DMS53 (cell line): ENCODE measurements at places on chromosomes 16 and 17.

GRCh38 chr16:74650966-74651567, 15.6 kb downstream of the RFWD3 start:
- peak; percentile 12 for DNase-seq

GRCh38 chr16:56607109-56607618, 1.2 kb upstream of the MT2A start:
- DNase-seq = peak; percentile 59

GRCh38 chr16:11118479-11118878, 137.5 kb downstream of the SOCS1 start:
- DNase-seq = no peak

DNA sequence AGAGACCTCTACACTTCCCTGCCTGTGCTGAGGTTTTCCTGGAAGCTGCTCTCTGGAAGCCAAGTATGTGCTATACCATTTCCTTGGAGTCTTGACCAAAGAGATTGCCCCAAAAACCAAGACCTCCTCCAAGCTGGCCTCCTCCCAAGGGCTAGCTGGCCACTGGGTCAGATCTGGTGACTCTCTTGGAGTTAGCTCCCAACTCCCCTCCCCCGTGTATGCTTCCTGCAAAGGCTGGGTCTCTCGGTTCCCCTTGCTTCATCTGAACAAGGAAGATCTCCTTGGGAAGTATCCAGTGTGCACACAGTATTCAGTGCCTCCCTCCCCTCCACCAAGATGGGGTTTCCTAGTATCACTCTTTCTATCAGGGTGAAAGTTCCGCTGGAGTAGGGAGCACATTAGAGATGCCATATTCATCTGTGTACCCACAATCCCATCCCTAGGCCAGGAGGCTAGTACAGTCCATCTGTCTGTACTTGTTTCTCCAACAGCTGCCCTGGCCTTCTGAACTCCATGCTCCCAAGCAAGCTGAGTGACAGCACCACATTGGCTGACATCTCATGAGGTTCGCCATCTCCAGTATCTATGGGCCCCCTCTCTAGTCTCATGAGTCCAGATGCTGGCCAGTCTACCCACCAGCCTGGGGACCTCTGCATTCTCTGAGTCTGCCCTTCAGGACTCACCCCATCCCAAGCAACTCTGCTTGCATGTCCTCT, 3.2 kb downstream of the GAS7 start:
- no peak for DNase-seq

- DNase-seq = no peak
These were observed 6.6 kb downstream of the ANKFN1 start for GRCh38 chr17:56159826-56160380.

DNA sequence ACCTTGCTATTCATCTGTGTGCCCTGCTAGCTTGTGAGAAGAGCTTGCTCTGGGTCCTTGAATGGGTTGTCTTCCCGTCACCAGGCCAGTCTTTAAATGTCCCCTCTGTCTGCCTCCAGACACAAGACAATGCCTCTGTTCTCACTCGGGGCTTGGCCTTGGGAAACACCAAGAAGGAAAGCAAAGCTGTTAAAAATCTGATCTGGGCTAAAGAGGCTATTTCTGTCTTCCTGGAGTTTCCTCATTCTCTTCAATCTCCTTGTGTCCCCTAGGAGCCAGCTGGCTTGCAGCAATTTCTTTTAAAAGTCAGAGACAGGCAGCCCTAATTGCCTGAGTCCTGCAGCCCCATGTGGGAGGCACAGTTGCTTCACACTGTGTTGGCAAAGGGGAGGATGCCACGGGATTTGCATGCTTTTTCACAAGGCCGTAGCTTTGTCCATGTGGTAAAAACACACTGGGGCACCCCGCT, 2.5 kb downstream of the DNAI2 start:
- no peak for DNase-seq

- DNase-seq = no peak
These were observed 9.0 kb upstream of the HAPSTR1 start for GRCh38 chr16:9082422-9082821.

GRCh38 chr17:199191-199604, 17.7 kb upstream of the DOC2B start:
- no peak for DNase-seq

GRCh38 chr16:56606476-56607108, 1.8 kb upstream of the MT2A start:
- DNase-seq = no peak

GRCh38 chr17:42067371-42068091, 17.1 kb upstream of the C17orf113 start:
- DNase-seq = peak; percentile 59

GRCh38 chr17:82121246-82121645, 23.2 kb upstream of the FASN start:
- no peak for DNase-seq

DNA sequence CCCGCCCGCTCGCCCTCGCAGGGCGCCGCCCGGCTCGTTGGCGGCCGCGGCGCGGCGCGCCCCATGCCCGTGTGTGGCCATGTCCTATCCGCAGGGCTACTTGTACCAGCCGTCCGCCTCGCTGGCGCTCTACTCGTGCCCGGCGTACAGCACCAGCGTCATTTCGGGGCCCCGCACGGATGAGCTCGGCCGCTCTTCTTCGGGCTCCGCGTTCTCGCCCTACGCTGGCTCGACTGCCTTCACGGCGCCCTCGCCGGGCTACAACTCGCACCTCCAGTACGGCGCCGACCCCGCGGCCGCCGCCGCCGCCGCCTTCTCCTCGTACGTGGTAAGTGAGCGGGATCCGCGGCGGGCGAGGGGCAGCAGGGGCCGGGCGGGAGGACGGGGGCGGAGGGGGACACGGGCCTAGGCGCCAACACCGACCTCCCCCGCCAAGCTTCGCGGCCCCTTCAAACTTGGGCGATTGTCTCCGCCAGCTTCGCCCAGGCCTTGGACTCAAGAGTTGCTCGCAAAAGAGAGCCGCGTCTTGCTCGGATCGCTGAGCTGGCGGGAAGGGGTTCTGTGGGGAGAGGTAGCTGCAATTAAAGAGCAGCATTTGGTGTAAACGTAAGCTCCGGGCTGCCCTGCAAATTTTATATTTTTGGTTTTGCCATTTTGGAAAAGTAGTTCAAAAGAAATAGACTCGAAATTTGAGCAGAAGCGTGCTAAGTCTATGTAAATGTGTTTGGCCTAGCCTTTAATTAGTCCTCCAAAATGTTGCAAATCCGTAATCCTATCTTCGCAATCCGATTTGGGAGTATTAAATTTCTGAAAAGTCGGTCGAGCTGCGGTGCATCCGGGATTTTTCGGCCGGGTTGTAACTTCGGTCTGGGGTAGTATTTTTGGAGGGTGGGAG, 702 bp downstream of the IRX5 start:
- peak; percentile 80 for DNase-seq

DNA sequence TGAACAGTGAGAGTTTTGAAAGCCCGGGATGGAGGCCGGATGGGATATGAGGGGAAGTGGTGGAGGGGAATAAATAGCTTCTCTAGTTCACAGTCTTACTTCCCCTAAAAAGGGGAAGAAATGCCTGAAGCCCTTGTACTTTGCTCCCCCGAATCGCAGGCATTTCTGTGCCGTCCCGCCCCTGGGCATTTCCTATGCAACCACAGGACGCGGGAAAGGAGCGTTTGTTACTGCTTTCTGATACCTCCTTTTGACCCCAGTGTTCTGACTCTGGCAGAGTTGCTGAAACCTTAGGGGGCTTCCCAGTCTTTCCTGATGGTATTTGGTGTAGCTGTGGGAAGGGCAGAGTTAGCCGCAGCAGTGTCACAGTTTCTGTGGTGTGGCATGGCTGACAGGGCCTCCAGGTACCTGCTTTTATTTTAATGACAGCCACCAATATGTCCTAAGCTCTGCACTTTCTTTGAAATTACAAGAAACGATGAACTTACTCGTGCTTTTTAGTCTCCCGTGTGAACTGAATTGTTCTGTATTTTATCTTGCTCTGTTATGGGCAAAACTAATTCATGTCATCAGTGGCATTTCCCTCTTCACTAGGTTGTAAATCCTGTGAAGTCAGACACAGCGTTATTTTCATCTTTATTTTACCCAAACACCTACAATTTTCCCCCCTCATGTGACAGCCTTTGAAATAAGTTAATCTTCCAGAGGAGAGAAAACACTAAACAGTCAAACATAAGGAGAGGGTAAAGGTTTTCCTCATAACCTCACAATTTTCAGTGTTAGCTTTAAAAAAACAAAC, 27.1 kb downstream of the USP10 start:
- DNase-seq = no peak

GRCh38 chr16:11630046-11630767, 38.0 kb upstream of the SNN start:
- no peak for DNase-seq

DNA sequence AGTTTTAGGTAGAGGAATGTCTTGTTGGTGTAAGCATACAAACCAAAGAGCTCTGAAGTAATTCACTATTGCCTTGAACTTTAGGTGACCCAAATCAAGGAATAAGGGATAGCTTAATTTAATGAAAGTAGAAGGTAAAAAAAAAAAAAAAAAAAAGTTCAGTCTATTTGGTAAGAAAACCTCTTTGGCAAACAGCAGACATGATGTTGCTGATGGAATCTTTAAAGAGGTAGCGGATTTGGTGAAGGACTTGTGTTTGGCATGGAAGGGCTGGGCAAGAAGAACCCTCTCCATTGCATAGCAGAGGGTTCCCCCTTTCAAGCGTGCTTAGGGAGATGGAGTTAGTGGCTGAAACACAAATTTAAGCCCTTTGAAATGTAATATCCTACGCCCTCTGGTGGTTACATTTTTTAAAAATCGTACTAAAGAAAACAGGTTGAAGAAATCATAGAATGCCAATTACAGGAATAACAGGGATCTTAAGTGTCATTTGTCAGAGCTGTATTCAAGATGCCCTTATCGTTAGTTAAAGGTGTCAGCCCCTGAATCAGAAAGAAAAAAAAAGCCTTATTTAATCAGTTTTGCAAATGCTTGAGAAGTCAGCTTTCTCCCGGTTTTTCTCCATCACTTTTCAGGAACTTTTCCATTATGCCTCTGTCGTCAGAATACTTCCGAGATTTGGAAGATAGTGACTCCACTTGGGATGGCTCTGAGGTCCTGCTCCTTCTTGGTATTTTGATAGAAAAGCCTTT, 383.1 kb downstream of the KCNJ2 start:
- peak; percentile 75 for DNase-seq

GRCh38 chr16:15435216-15435864, 952 bp downstream of the BMERB1 start:
- peak; percentile 28 for DNase-seq

- no peak for DNase-seq
These were observed 382.8 kb downstream of the SEC14L1 start for GRCh38 chr17:77523540-77523939.

GRCh38 chr16:73050201-73051099, 2.5 kb upstream of the ZFHX3 start:
- peak; percentile 68 for DNase-seq

- DNase-seq = peak; percentile 51
These were observed 11.4 kb downstream of the DYNC1LI2 start for GRCh38 chr16:66740010-66740409.

GRCh38 chr17:55760643-55761355, 9.9 kb downstream of the PCTP start:
- DNase-seq = no peak

- DNase-seq = peak; percentile 72
These were observed 879 bp upstream of the SPG7 start for GRCh38 chr16:89507214-89507833.

DNA sequence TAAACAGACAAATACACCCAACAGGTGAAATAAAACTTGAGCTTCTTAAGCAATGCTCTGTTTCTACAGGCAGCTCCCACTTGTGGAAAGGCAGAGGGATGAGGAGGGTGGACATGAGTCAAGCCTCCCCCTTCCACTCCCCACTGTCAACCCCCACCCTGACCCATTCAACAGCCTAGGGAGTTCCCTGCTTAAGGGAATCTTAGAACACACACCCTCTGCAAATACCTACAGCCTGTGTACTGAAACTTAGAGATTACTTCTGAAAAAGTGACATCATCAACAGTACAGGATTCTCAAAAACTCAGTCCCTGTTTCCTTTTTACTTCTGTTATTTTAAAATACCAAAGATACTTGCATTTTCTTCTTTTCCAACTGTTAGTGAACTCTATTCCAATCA, 345.4 kb downstream of the SOX9 start:
- DNase-seq = peak; percentile 30

- DNase-seq = no peak
These were observed 436.1 kb upstream of the GOT2 start for GRCh38 chr16:59170099-59170712.

- DNase-seq = no peak
These were observed 40.0 kb downstream of the RTN4RL1 start for GRCh38 chr17:1985093-1985492.

GRCh38 chr17:68603027-68603426, 1.9 kb upstream of the FAM20A start:
- DNase-seq = no peak

GRCh38 chr17:80284631-80285030, 24.0 kb downstream of the RNF213 start:
- peak; percentile 25 for DNase-seq

- peak; percentile 88 for DNase-seq
These were observed 2.0 kb downstream of the P4HB start for GRCh38 chr17:81858170-81858966.

GRCh38 chr17:50778988-50779387, 11.7 kb upstream of the ANKRD40CL start:
- no peak for DNase-seq

GRCh38 chr16:2003827-2004641, 5.6 kb downstream of the ZNF598 start:
- peak; percentile 97 for DNase-seq

DNA sequence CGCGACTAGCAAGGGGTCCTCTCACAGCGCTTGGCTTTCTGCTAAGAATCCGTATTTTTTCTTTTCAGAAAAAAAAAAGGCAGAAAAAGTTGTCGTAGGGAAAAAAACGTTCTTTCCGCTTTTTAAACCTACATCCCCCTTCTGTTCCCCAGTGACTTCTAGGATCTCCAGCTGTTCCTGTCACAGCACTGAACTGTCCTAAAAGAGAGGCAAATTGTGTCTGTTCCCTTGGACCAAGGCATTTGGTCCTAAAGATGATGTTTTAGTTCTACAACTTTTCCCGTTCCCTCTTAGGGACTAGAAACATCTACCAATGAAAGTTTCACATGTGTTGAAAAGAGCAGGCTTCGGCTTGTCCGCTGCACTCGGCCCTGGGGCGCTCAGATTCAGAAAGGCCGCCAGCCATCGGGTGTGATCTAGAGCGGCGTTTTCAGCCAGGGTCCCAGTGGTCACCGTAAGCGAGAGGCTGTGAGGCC, 100.7 kb upstream of the CHMP6 start:
- DNase-seq = no peak

GRCh38 chr17:49490276-49490675, 4.8 kb upstream of the NGFR start:
- DNase-seq = no peak

- no peak for DNase-seq
These were observed 45.3 kb downstream of the MPRIP start for GRCh38 chr17:17087424-17088015.

DNA sequence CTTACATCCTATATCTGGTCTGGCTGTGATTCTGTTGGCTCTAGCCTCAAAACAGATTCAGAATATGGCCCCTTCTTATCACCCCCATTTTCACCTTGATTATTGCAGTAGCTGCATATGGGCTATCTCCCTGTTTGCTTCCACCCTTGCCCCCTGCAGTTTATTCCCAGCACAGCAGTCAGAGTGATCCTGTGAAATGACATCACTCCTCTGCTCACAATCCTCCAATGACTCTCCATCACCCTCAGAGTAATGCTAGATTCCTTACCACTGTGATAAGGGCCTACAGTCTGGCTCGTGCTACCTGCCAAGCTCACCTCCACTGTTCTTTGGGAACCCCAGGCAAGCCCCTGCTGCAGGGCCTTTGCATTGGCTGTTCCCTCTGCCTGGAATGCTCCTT, 92.5 kb downstream of the ASIC2 start:
- no peak for DNase-seq

GRCh38 chr17:60103957-60104356, 25.2 kb upstream of the HEATR6 start:
- no peak for DNase-seq
